ENCODE measurements at places on chromosomes 13 and 19. TPM values are rescaled to one million over a fixed set of nuclear protein-coding genes. Genes with fewer than 3 reads are reported as not detected.

- H3K36me3 ChIP-seq: no peaks in the 10 kb centered on the region
- no peak for DNase-seq
- H3K4me3 ChIP-seq: no peak overlapping the region
- H3K4me1 ChIP-seq: no peaks in the 10 kb centered on the region
- H3K27me3 ChIP-seq: no peaks in the 10 kb centered on the region
- no peak overlapping the region for H3K27ac ChIP-seq
These were observed 416.4 kb downstream of the DCT start for GRCh38 chr13:94063096-94063495.

DNA sequence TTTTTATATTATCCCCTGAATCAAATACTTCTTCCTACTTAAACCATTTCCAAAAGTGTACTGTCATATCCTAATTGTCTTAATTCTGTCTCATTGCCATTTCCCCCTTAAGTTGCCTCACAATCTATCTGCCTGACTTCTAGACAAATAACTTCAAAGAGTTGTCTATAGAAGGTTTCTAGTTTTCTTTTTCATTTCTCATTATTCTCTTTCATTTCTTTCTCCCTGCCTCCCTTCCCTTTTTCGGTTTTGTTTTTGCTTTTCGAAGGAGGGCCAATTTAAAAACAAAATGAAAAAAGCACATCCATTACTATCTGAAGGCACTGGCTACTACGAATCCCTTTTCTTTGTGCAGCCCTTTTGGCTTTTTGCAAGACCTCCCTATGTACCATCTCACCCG is 367.2 kb downstream of the DNAJC15 start:
- no peaks in the 10 kb centered on the region for H3K4me1 ChIP-seq
- DNase-seq: no peak
- H3K36me3 ChIP-seq: no peaks in the 10 kb centered on the region
- no peaks in the 10 kb centered on the region for H3K27me3 ChIP-seq

- no peak for DNase-seq
- no peak within 1 kb of the TSS for H3K4me3 ChIP-seq
- H3K27me3 ChIP-seq: peaks cover 15% of the 10 kb centered on the region
These were observed at the start of gene CACNG7 for GRCh38 chr19:53908935-53909415. Gene CACNG7, plus strand, starts transcription at chr19:53909278. Its CDS starts 3,554 bp downstream, at chr19:53912832.

GRCh38 chr19:12825254-12826131 is 8.9 kb downstream of the RTBDN start:
- no peak for DNase-seq
- H3K36me3 ChIP-seq: no peaks in the 10 kb centered on the region
- H3K27me3 ChIP-seq: peaks cover 8% of the 10 kb centered on the region

DNA sequence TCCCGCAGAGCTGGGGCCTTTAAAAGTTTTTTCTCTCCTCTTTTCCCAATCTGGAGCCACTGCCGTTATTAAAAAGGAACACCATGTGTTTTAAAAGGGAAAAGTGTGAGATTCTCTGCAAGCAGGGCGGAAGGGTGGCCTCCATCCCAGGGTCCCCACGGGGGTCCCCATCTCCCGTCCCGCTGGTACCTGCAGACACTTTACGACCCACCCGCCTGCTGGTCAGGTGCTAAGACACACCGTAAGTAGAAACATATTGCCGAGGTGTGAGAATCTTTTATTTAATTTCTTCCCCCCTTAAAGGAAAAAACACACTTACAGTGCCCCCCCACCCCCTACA is 1.8 kb downstream of the CRLF1 start:
- peaks cover 35% of the 10 kb centered on the region for H3K27me3 ChIP-seq
- H3K4me3 ChIP-seq: no peak overlapping the region
- H3K36me3 ChIP-seq: no peaks in the 10 kb centered on the region
- no peaks in the 10 kb centered on the region for H3K4me1 ChIP-seq

DNA sequence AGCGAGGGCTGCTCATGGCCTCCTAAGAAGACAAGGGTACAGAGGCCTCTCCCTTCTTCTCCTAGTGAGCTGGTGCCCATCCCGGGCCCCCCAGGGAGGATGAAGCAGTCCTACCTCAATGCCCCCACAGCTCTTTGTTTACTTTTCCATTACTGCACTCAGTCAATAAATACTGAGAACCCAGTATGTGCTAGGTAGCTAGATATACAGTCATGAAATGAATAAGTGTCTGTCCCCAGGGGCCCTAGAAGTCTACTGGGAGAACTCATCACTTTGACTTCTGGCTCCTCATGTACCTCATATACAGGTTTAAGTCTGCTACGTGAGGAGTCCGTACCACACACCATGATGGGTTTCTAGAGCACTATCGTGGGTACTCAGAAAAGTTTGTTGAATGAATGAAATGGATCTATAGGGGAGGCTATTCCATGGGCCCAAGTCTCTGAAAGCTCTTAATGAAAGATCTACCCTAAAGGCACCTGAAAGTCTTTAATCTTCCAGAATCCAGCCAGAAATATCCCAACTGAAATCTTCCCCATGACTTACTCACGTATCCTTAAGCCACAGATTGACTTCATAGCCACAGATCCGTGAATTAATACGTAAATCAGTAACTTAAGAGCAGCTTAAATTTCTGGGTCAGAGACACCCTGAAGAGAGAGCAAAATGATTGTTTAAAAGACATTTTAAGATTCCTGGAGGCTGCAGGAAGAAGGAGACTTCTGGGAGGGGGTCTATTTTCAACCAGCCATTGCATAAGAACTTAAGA is 51.6 kb upstream of the POMP start:
- H3K27me3 ChIP-seq: no peaks in the 10 kb centered on the region
- H3K27ac ChIP-seq: no peak overlapping the region
- DNase-seq: no peak
- no peak overlapping the region for H3K4me3 ChIP-seq

DNA sequence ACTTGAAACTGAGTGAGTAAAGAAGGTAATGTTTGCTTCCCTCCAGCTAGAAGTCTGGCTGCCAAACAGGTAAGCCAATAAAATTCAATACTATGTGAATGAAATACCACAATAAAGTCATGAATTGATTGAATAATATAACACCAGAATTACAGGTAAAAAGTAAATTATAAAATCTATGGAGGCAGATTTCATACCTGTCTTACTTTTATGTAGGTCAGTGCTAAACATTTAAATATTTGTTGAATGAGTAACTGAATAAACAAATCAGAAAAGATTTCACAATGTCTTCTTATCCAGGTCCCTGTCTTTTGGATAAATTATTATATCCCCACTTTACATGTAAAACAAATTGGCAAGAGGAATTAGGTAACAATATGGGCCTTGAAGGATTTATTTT is 62.7 kb downstream of the MICU2 start:
- peaks cover 8% of the 10 kb centered on the region for H3K4me1 ChIP-seq
- H3K4me3 ChIP-seq: no peak overlapping the region
- H3K36me3 ChIP-seq: no peaks in the 10 kb centered on the region
- H3K27ac ChIP-seq: no peak overlapping the region

DNA sequence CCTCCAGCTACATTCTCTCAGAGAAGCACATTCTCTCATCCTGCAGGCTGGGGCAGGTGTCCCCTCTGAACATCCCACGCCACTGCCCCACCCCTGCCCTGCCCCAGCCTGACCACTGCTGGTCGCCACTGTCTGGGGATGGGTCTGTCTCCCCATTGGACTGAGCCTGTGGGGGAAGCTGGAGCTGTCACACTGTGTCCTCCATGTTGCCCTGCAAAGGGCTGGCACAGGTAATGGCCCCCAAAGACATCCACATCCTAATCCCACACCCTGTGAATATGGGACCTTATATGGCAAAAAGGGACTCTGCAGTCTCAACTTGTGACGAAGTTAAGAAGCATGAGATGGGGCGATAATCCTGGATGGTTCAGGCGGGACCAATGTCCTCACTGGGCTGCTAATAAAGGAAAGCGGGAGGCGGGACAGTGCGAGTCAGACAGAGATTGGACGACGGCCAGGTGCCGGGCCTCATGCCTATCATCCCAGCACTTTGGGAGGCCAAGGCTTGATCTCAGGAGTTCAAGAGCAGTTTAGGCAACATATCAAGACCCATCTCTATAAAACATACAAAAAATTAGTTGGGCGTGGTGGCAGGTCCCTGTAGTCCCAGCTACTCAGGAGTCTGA is 9.1 kb downstream of the AP2S1 start:
- no peaks in the 10 kb centered on the region for H3K36me3 ChIP-seq
- no peak overlapping the region for H3K4me3 ChIP-seq
- DNase-seq: peak; percentile 60
- no peaks in the 10 kb centered on the region for H3K4me1 ChIP-seq
- H3K27me3 ChIP-seq: no peaks in the 10 kb centered on the region

GRCh38 chr13:40420160-40420740 is 246.2 kb downstream of the FOXO1 start:
- no peaks in the 10 kb centered on the region for H3K27me3 ChIP-seq
- DNase-seq: no peak
- no peak overlapping the region for H3K27ac ChIP-seq
- H3K4me3 ChIP-seq: no peak overlapping the region
- H3K36me3 ChIP-seq: no peaks in the 10 kb centered on the region

DNA sequence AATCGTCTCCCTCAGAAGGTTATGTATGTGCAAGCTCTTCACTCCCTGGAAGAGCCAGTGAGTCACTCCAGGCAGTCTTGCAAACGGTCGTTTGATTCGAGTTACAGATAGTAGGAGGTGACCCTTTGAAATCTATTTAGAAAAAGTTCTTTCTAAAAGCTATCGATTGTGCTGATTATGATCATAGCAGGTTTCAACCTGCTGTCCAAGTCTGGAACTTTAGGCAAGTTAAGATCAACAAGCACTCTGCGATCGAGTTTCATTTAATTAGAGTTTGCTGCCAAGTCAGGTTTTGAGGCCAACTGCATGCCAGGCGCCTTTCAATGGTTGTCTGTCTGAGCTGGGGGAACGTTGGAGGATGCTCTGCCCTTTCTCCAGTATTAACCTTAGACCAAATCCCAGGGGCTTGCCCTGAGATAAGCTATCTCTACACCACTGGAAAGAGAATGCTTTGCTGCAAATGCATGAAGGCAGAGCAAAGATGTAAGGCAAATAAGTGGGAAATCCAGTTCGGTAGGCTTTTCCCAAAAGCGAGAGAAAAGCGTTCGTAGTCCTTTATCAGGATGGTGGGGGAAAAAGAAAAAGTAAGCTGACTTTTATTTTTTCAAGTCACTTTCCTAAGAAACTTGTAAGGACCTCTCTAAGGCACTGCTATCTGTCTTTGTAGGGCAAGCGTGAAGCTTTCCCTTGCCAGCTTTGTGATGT is 287.5 kb downstream of the ATP8A2 start:
- H3K27ac ChIP-seq: no peak overlapping the region
- no peaks in the 10 kb centered on the region for H3K36me3 ChIP-seq
- DNase-seq: no peak
- H3K4me3 ChIP-seq: no peak overlapping the region
- no peaks in the 10 kb centered on the region for H3K4me1 ChIP-seq
- no peaks in the 10 kb centered on the region for H3K27me3 ChIP-seq

DNA sequence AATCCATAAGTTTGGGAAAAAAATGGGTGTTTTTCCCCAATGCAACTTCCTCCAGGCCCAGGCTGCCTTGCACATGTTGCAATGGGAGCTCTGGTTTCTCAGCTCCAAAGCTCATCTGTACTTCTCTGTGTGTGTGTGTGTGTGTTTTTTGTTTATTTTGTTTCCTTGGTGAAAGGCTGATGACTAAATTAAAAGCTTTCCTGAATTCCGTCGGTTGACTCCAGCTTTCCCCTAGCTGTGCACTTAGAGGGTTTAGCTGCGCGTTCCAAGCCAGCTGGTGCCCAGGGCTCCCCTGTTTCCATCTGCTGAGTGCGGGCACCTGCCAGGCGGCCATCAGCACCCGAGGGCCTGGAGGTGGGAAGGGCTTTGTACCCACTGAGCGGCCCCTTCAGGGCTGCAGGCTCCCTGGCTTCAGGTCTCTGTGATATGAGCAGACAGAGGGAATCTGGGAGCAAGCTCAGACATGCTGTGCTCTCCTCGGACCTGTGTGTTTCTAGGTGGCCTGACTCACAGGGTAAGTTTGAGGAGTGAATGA is 129.1 kb upstream of the SOX1 start:
- H3K36me3 ChIP-seq: no peaks in the 10 kb centered on the region
- DNase-seq: no peak
- no peaks in the 10 kb centered on the region for H3K27me3 ChIP-seq
- H3K27ac ChIP-seq: no peak overlapping the region
- H3K4me3 ChIP-seq: no peak overlapping the region

GRCh38 chr13:83929157-83929556 is 46.9 kb upstream of the SLITRK1 start:
- no peak overlapping the region for H3K27ac ChIP-seq
- H3K36me3 ChIP-seq: no peaks in the 10 kb centered on the region
- H3K4me1 ChIP-seq: no peaks in the 10 kb centered on the region
- no peak overlapping the region for H3K4me3 ChIP-seq
- no peaks in the 10 kb centered on the region for H3K27me3 ChIP-seq
- no peak for DNase-seq

DNA sequence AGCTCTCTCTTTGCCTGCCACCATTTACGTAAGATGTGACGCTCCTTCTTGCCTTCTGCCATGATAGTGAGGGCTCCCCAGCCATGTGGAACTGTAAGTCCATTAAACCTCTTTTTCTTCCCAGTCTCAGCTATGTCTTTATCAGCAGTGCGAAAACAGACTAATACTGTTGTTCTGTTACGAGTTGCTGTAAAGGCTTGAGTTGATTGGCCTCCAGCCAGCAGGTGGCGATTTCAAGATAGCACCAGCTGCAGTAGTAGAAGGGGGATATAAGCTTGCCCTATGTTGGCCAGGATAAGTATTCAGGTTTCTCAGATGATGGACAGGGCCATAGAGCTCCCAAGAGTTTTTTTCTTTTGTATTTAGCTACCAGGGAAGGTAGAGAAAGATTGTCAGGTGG is 385.5 kb downstream of the MZT1 start:
- DNase-seq: no peak
- no peaks in the 10 kb centered on the region for H3K4me1 ChIP-seq
- no peaks in the 10 kb centered on the region for H3K36me3 ChIP-seq
- no peak overlapping the region for H3K27ac ChIP-seq

DNA sequence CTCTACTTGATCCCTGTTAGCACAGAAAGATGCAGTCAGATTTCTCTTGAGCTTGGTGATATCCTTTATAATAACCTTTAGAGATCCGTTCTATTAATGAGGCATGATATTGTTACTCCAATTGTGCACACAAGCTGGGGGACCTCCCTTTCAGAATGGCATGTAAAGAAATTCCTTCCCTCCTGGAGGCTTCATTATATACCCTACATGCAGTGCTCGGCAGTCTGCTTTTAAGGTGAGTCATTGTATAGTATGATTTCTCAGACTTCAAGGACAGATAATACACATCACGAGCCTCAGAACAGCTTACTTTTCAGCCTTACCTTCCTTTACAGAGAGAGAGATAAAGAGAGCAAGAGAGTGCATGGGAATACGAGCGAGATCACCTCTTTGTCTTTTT is 261.3 kb downstream of the ATP8A2 start:
- H3K27ac ChIP-seq: no peak overlapping the region
- no peak for DNase-seq
- no peaks in the 10 kb centered on the region for H3K27me3 ChIP-seq
- no peaks in the 10 kb centered on the region for H3K36me3 ChIP-seq

- H3K27ac ChIP-seq: no peak overlapping the region
- H3K4me3 ChIP-seq: no peak overlapping the region
- no peak for DNase-seq
- no peaks in the 10 kb centered on the region for H3K27me3 ChIP-seq
These were observed 15.7 kb downstream of the TYK2 start for GRCh38 chr19:10364644-10365043.

- H3K4me1 ChIP-seq: no peaks in the 10 kb centered on the region
- H3K4me3 ChIP-seq: no peak overlapping the region
- H3K36me3 ChIP-seq: no peaks in the 10 kb centered on the region
These were observed 62.5 kb downstream of the RFX2 start for GRCh38 chr19:6047741-6048251.

Gene NPAS1
- not detected for total RNA-seq

Gene SMIM44
- total RNA-seq: not detected

Gene SELENOV
- total RNA-seq: 0.41 TPM

Gene LILRB3
- total RNA-seq: not detected
